Lung microvascular endothelial cell (primary cell): ENCODE measurements at places on chromosomes 7 and 10.

DNA sequence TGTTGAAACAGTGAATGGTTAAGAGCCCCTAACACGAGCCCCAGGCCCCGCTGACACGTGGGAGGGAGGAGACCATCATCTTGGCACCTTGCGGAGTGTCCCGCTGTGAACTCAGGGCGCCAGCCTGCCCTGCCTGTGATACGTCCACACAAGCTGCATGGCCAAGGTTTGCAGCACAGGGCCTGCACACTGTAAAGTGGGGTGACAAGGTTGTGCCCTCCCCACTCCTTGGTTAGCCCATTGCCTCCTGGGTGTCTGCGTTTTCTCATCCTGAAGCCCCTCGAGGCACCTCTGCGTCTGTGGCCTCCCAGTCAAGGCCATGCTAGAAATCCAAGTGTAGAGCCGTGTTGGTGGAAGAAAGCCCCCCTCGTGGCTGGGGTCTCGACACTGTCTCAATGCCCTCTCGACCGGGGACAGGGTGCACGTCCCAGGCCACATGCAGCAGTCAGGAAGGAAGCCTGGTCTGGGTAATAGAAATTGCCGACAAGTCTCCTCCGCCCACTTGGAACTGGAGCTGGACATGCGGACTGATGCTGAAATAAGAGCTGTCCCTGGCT is 192.1 kb downstream of the DNAJB6 start:
- DNase-seq: no peak

GRCh38 chr7:129055861-129056464 is 1.1 kb upstream of the TNPO3 start:
- DNase-seq: no peak

DNA sequence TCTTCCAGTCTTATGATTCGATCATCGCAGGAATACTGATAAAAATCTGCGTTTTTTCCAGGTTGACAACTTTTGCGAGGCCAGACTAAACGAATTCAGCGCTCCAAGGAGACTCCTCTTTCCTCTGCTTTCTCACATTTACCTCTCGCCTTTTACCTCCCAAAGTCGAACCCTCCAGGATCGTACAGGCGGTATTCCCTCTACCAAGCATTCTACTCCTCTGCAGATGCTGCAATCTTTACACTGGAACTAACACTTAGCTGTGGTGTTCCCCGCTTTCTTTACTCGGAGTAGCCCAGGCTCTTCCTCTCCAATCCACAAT is 449 bp downstream of the NUDT5 start:
- no peak for DNase-seq

DNA sequence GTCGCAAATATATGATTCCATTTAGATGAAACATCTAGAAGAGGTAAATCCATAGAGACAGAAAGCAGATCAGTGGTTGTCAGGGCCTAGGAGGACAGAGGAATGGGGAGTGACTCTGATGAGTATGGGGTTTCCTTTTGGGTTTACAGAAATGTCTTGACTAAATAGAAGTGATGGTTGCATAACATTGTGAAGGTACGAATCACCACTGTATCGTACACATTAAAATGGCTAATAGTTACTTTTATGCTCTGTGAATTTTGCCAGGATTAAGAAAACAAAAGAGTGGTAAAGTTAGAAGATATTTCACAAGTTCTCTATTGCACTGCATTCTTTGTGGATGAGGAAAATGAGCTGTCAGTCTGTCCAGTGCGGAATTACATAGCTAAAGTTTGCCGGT is 407.4 kb downstream of the KCNMA1 start:
- no peak for DNase-seq

DNA sequence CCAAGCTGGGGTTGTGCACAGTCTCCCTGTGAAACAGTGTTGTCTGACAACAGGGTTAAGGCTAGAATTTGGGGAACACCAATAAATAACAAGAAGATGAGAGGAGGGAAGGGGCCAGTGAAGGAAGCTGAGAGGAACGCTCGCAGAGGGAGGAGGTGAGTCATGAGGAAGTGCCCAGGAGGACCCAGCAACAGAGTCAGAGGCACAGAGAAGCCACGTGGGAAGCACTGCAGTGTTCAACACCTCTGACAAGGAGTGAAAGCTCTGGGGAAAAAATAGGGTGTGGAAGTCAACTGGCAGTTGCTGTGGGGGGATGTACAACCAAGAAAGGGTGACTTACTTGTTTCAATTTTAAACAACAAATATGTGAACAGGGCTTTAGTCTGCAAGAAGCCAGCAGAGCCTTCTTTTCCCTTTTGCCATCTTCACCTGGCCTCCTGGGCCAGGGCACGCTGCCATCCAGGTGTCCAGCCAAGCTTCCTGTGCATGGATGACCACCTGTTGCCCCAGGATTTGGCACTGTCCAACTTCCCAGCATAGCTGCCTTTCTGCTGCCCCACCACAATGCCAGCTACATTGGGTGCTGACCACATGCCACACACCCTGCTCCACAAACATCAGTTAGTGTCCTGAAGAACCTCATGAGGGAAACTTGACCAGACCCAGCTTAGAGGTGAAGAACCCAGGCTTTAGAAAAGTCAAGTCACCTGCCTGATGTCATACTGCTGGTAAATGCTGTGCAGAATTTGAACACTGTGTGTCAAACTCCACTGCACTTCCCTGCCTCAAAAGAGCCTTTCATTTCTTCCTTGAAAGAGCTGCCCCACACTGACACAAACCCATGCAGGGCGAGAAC is 69.6 kb downstream of the ATXN7L1 start:
- peak; percentile 27 for DNase-seq

DNA sequence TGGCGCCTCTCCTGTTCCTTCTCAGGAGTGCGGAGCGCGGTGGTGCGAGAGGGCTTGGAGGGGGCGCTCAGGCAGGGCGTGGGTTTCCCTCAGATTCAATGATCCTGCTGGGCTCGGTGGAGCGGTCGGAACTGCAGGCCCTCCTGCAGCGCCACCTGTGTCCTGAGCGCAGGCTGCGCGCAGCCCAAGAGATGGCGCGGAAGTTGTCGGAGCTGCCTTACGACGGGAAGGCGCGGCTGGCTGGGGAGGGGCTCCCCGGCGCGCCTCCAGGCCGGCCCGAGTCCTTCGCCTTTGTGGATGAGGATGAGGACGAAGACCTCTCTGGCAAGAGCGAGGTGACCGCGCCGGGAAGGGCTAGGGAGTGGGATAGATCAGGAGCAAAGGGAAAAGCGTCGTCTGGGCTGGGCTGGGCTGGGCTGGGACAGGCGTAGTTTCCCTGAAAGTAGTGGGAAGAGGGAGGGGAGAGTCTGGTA is 17.0 kb downstream of the FAM131B start:
- peak; percentile 35 for DNase-seq

DNA sequence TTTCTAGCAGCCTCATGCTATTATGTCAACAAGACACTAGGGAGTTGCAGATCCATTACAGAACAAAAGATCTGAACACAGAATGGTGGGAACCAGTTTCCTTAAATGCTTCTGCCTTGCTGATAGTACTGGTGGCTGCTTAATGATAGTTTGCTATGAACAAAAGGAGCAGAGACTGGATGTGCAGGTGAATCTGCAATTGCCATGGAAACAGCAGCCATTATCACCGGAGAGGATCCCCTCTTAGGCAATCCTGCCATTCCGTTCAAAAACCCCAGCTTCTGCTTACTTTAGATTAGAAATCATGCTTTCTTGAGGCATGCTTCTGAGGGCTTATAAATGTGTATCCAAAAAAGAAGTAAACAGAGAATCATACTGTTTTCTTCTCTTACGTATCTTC is 80.0 kb upstream of the PRKAR2B start:
- DNase-seq: no peak
